Right ventricle myocardium superior (tissue), 1 donor: ENCODE measurements at places on chromosomes 1 and 21. TPM values are rescaled to one million over a fixed set of nuclear protein-coding genes. Genes with fewer than 3 reads are reported as not detected.
A peak's percentile ranks its signal among the peaks of the same experiment; 100 is the strongest.

GRCh38 chr1:194684636-194685035 lies 1498.2 kb upstream of the B3GALT2 start:
- DNase-seq: no peak

Gene DYNLT5
- total RNA-seq: 4.6 TPM

Gene GJA8
- total RNA-seq: not detected

- peak; percentile 28 for DNase-seq
These were observed 25.8 kb downstream of the RRP1 start for GRCh38 chr21:43815107-43815613.

Gene CCDC185
- total RNA-seq: not detected

Gene OR6N1
- not detected for total RNA-seq

Gene TBX15
- total RNA-seq: 0.43 TPM

- DNase-seq: no peak
These were observed 2.2 kb downstream of the SMCP start for GRCh38 chr1:152880316-152880715.

- DNase-seq: peak; percentile 90
These were observed 45.9 kb downstream of the NID1 start for GRCh38 chr1:236018885-236019453.

Gene RHEX
- 0.86 TPM for total RNA-seq

DNA sequence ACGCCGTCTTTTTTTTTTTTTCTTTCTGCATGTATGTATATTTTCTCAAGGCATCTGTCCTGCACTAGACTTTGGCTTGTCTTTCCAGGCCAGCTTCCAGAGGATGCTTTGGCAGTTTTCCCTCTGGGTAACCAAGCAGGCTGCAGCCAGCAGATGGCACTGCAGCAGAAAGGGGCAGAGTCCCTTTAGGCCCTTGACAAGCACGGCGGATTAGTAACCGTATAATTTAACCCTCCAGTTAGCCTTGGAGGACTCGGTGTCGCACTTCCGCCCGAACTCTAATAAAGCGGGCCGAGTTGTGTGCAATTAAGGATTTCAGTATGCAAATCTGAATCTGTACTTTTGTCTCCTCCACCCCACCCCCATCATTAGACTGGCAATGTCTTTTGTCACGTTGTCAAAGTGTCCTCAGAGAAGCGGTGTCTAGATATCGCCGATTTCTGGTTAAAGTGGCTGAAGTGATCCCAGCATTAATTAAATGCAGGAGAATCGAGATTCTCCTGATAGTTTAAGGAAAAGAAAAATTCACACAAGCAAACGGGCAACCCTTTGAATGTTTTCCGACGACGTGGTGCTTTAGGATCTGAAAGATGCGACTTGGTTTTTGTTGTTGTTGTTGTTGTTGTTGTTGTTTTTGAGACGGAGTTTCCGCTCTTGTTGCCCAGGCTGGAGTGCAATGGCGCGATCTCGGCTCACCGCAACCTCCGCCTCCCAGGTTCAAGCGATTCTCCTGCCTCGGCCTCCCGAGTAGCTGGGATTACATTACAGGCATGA lies 1.1 kb upstream of the TMEM167B start:
- DNase-seq: peak; percentile 68

DNA sequence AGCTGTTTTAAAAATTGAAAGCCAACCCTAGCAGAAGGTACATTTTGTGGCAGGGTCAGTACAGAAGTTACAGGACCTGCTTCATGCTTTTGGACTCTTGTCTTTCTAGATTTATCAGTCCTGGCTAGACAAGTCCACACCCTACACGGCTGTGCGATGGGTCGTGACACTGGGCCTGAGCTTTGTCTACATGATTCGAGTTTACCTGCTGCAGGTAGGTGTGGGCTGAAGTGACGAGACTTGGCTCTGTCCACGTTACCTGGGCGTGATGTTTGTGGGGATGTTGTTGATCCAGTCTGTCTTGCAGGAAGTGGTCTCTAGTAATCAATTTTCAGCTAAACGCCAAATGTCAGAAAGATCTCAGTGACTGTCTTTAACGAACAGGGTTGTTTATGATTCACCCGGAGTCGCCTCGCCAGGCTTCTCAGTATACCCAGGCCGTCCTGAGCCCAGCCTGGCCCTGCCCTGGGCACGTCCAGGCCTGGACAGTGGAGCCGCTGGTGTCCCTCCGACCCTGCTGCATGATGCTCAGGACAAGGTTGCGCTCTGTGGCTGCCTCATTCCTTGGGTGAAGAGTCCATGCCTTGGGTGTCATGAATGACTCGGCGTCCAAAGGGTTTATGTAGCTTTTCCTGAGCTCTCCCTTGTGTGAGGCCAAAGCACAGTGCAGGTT lies 5.5 kb downstream of the RER1 start:
- no peak for DNase-seq

DNA sequence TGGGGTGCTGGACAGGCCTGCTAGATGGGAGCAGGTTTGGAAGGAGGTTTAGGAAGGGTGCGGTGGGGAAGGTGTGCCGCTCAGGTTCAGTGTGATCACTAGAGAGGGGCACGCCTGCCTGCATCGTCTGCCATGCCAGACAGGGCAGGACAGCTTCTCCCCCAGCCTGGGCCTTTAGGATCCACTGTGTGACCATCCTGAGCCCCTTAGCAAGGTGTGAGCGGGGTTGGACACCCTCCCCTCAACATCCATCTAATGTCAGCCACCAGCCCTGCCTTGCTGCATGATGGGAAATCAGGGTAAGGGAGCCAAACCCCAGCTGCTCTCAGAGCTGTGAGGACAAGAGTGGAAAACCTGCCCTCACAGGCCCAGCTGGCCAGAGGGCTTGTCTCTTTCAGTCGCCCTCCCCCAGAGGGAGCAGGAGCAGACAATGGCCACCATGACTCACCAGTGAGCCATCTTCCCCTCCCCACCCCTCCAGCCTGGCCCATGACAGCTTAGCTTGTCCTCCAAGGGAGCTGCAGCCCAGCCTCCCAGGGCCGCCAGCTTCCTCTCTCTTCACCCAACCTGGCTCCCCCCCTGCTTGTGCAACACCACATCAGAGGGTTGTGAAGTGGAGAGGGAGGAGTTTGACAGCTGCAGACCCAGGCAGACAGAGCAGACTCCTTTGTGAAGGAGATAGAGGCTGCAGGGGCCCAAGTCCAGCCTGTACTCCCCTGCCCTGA lies 37.0 kb downstream of the NUAK2 start:
- DNase-seq: peak; percentile 89

DNA sequence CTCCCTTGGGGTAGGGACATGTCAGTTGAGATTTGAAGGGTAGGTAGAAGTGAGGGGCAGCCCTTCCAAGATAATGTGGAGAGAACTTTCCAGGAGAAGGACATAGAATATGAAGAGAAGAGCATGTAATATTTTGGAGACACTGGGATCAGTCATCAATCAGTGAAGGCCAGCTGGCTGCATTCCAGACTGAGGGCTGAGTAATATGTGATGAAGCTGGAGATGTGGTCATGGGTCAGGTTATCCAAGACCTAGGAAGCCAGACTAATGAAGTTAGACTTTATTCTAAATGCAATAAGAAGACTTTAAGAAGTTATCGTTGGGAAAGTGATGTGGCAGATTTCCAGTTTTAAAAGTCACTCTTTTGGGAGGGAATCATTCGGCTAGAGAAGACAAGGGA lies 262.0 kb downstream of the HMCN1 start:
- peak; percentile 42 for DNase-seq

GRCh38 chr1:93328809-93329760 lies 16.6 kb upstream of the DR1 start:
- DNase-seq: no peak
